Stimulated activated CD8-positive, alpha-beta memory T cell treated with anti-CD3 and anti-CD28 coated beads, Interleukin-7, amount 100 ng/mL, for 1 hour (primary cell): ENCODE measurements at places on chromosomes 4 and X.

DNA sequence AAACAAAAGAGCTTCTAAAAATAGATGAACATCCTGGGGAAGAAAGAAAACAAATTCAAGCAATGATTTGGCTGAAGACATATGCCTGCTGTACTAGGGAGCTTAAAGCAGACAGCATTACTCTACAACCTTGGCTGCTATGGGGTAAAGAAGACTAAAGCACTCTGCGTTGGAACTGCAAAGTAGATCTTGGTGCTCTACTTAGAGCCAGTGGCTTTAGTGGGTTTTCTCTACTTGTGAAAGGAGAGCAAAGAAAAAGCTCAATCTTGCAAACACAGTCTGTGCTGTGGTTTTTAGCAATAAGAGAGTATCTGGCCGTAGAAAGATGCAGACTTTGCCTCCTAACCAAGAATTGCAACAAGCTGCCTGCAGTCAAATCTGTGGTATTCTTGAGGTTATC is 334.7 kb upstream of the NDST3 start:
- DNase-seq: no peak

DNA sequence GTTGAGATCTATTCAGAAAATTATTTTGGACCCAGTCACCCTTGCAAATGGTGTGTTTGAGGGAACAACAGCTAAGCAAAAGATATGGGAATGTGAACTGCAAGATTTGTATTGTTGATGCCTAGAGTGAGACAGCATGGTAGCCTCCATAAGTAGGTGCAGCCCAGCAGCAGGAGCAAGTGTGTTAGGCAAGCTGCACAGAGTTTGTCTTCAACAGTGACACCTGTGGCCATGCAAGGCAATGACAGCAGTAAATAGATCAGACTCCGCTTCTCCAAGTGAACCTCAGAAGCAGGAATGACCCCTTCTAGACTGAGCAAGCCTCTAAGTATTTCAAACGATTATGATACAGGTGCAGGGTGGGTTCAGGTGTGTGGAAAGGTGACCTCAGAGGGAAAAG is 133.4 kb upstream of the MSX1 start:
- no peak for DNase-seq

GRCh38 chr4:182348779-182349326 is 105.7 kb downstream of the TENM3 start:
- no peak for DNase-seq

DNA sequence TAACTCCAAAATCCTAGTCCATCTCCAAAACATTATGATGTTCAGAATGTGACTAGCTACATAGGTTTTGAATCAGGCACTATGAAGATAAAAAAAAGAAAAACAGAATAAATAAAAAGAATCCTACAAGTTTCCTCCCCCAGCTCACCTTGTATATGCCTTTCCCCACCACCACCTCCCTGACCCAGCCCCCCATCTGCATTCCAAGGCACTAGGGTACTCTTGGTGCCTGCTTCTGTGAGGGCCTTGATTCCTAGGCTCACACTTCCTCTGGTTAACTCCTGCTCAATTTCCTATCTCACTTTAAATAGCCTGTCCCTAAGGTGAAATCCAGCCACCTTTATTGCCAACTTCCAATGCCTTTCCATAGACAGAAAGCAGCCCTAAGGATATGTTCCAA is 178.7 kb upstream of the ATOH1 start:
- no peak for DNase-seq

- no peak for DNase-seq
Observed at GRCh38 chrX:53767544-53767943, 81.0 kb upstream of the HUWE1 start.

- no peak for DNase-seq
Observed at GRCh38 chrX:39767446-39767845, 330.3 kb downstream of the BCOR start.
